ENCODE measurements at places on chromosomes 7 and 10. TPM values are rescaled to one million over a fixed set of nuclear protein-coding genes. Genes with fewer than 3 reads are reported as not detected.

The GLI3 gene
- total RNA-seq: 20.7 TPM

The SMO gene
- total RNA-seq: 3.1 TPM

- peaks cover 46% of the 10 kb centered on the region for H3K4me1 ChIP-seq
- peaks cover 6% of the 10 kb centered on the region for H3K36me3 ChIP-seq
- H3K4me3 ChIP-seq: no peak overlapping the region
- no peak for DNase-seq
Observed at GRCh38 chr10:96577069-96577468, 9.7 kb downstream of the TM9SF3 start.

DNA sequence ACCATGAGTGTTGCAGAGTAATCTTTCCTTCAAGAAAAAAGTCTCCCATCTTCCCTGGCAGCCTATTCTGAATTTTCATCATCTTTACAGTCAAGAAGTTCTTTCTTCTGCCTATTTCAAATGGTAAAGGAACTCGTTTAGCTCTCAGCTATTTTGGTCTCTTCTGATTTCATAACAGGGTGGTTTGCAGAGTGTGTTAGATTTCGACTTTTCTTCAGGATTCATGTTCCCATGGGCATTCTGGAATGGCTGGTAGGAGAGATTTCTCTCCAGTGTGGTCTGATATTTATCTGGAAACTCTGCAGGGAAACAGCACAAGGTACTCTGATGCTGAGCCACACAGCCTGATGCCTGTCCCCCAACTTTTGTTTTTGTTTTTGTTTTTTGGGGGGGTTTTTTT, 111.1 kb upstream of the FAM171A1 start:
- no peaks in the 10 kb centered on the region for H3K27me3 ChIP-seq
- no peaks in the 10 kb centered on the region for H3K36me3 ChIP-seq
- no peak for DNase-seq
- peaks cover 5% of the 10 kb centered on the region for H3K4me1 ChIP-seq
- H3K4me3 ChIP-seq: no peak overlapping the region

DNA sequence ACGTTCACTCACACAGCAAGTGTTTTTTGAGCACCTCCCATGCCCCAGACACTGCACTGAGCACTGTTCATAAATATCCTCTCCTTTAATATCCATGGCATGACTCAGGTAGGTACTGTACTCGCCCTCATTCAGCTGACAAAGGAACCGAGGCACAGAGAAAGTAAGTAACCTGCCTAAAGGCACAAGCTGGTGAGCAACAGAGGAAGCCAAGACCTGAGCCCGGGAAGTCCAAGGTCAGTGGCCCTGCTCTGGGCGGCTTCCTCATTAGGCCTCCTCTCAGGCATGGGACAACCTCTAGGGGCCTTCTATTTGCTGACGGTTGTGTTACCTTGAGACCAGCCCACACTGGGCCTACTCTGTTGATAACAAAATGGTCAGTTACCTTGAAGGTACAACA, 45.1 kb upstream of the EZH2 start:
- H3K4me3 ChIP-seq: no peak overlapping the region
- no peak overlapping the region for H3K27ac ChIP-seq
- no peak for DNase-seq
- H3K4me1 ChIP-seq: no peaks in the 10 kb centered on the region
